ENCODE measurements at places on chromosomes 13 and 19.
A peak's percentile ranks its signal among the peaks of the same experiment; 100 is the strongest.

DNA sequence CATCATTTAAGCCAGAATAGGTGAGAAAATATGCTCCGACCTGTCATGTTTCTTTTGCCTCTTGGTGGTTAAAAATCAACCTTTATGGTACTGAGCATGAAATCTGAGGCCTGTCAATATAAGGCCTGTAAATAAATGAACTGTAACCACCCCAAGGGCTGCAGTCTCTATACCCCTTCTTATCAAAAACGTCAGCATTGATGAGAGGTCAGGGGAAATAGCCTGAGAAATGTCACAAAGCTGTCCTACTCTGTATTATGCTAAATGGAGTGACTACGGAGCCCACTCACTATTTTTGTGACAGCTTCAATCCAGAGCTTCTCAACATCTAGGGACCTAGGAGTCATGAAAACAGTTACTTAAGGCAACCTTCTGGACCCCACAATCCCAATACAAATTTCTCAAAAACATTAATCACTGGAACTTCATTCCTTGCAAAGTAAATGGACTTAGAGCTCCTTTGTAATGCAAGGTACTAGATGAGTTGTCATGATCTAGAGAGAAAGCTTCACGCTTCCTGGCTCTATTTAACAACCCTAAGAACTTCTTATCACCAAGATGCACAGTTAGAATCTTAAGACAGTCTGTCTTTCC is 2.7 kb upstream of the RAP2A start:
- DNase-seq = no peak

DNA sequence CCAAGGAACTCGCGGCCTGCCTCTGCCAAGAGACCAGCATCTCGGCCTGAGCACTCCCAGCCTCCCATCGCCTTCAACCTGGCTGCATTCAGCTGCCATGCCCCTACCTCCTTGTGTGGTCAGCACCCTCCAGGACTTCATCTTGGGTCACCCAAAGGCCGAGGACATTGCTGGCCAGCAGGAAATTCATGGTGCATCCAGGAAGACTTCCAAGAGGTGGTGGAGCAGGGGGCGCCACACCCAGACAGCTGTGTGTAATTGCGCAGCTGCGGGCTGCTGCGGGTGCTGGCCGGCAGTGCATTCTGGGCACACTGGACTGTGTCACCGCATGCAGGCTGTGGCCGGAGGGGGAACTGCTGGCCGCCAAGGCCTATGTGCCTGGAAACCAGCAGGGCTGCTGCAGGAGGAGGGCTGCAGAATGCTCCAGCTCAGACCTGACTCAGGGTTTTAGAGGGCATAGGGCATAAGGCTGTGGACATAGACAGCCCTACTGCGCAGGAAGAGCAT is 164.3 kb upstream of the TUBA3C start:
- DNase-seq = no peak

DNA sequence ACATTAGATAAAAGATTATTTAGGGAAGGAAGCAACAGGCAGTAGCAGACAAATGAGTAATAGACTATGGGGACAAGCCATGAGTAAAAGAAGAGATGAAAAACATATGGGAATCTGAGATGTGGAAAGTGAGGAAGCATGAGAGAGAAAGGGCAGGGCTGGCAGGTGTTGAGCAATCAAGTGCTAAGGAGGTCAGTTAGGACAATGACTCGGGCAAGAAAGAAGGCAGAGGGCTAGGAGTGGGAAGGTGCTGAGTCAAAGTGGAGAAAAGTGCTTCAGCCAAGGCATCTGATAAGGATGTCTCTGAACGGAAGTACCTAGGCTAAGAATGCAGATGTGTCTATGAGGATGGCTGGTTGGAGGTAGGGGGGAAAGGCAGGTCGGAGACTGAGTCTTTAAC is 291.9 kb upstream of the HTR2A start:
- peak; percentile 53 for DNase-seq

DNA sequence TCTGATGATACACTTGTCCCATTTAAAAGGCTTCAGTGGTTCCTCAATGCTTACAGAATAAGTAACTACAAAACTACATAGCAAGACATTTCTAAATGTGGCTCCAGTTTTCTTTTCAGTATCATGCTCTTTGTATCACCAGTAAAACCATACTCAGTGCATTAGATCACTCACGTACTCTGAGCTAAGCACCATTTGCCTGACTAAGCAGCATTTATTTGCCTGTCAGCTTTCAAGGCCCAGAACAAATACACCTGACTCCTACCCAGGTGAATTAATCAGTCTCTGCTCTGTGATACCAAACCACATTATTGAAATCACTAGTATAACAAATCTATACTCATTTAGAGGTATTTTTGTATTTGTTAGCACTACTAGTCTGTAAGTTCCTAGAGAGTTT is 47.4 kb upstream of the PCDH20 start:
- no peak for DNase-seq

DNA sequence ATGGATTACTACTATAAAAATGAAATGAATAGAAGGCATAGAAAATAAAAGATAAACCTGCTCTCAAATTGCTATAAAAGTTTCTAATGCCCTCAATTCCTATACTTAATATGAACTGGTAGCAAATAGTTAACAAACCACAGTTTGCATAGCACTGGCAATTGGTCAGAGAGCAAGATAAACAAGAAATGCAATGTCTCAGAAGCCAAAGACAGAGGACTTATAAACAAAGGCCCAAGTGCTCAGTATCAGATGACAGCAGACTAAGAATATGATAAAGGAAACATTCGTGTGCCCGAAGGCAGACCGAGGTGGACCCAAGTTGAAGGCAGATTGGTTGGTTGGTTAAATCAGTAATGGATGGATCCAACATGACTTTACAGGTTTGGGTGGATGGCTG is 50.6 kb downstream of the IPO5 start:
- DNase-seq = peak; percentile 37

- DNase-seq = peak; percentile 47
Measured at GRCh38 chr19:47697863-47698609, 15.2 kb upstream of the EHD2 start.

DNA sequence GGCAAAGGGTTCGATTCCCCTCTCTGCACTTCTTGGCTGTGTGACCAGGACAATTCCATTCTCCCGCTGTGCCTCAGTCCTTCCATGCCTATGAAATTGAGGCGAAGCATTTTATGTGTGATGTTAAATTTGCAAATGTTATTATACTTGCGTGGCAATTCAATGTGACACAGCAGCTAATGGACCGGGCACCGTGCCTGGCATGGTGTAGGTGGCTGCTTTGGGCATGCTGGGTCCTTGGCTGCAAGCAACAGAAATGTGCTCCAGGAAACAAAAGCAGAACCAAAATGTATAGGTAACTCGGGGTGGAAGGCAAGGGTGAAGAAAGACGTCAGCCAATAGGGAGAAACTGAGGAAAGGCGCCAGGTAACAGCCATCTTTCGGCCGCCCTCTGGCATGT is 37.1 kb downstream of the TINCR start:
- no peak for DNase-seq

- no peak for DNase-seq
Measured at GRCh38 chr13:93686399-93686798, 459.8 kb downstream of the GPC6 start.

DNA sequence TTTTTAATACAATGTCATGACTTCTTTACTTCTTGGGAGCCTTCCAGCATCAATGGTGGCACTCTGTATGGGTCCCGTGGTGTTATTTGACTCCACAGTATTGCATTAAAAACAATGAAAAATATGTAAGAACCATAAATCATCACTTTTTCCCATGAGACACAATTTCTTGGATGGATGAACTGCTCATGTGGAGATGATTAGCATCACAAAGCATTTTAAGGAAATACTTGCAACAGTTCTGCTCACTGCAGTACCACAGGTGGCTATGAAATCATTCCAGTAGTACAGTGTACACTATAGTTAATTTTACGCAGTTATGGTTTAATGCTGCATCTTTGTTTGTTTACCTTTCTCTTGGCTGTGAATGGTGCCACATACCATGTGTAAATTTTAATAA is 37.2 kb upstream of the C1QTNF9B start:
- DNase-seq = peak; percentile 51

- no peak for DNase-seq
Measured at GRCh38 chr19:43414554-43414953, at the start of gene TEX101. TSS of gene TEX101 (plus strand) at chr19:43414890. CDS start at chr19:43415920, 1,030 bp downstream.

GRCh38 chr19:19487950-19488874 is 27.1 kb downstream of the TSSK6 start:
- no peak for DNase-seq

GRCh38 chr13:77150651-77151050 is 123.7 kb upstream of the FBXL3 start:
- no peak for DNase-seq

DNA sequence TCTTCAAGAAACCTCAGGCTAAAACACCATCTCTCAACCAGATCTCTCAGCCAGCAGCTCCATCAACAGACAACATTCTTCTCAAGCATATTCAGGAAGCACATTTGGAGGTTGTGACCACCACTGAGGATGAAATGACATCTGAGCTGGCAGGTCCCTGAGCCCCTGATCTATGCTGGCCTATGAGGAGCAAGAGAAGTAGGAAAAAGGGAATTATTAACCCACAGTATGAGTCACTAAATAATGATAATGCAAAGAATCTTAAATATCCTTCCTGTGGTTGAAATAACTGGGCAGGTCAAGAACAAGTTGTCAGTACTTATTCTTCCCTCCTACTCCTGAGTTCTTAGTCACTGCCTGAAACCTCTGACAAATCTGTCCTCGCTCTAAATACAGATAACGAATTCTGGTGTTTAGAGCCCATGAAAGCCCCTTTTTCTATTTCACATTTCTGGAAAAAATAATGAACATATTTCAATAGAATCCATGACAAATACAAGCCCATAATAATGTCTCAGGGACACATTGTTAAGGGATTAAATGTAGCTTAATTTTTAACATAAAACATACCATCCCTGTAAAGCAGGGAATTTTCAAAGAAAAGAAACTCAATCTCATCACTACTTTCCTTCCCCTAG is 225.8 kb upstream of the IRS2 start:
- DNase-seq = peak; percentile 98

DNA sequence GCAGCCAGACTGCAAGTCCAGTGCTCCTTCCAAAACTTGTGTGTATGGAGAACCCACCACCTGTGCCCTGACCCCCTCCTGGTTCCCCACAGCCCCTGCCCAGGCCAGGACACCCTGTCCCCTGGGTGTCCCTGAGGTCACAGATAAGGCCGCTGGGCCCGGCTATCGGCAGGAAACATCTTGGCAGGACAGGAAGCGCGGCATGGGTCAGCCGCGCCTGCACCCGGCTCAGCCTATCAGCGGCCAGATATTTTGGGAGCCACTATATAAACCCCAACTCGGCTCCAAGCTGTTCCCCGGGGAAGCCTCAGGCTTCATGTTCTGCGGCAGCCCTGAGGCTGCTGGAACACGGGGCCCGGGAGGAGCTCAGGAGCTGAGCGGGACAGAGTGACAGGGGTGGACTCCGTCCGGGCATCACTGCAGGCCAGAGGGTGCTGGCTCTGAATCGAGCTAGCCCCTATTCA is 60.8 kb downstream of the AP1M1 start:
- no peak for DNase-seq

GRCh38 chr13:43377149-43377548 is 353.8 kb downstream of the DNAJC15 start:
- DNase-seq = no peak

DNA sequence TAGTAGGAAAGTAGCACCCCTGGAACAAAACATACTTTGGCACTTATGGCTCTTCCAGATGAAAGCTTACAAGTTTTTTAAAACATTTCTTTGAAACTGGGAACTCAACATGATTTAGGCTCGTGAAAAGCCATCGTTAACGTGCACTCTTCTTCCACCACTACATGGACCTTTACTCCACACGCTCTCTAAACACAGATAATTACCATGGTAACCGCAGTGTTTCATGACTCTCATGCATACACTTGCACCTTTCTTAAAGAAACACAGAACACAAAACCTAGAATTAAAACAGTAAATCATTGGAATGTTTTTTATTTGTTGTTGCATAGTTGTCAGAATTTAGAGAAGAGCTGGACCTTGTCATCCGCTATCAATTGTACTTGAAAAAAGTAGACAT is 154.3 kb downstream of the FGF9 start:
- DNase-seq = no peak

DNA sequence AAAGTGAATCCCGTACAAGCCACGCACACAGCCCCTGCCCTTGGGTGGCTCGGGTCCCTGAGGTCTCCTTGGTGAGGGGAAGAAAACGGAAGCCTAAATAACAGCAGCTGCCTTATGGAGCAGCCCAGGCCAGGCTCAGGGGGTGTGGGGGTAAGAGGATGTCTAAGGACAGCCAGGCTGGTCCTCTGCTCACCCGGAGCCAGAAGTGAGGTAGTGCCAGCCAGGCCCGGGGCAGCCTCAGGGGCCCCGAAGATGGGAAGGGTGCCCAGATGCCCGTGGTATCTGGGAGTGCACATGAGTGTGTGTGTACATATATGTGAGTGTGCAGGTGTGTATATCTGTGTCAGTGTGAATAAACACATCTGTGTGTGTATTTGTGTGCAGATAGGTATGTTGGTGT is 38.4 kb upstream of the PEPD start:
- DNase-seq = no peak

GRCh38 chr19:12841094-12841493 is 2.8 kb downstream of the MAST1 start:
- no peak for DNase-seq

DNA sequence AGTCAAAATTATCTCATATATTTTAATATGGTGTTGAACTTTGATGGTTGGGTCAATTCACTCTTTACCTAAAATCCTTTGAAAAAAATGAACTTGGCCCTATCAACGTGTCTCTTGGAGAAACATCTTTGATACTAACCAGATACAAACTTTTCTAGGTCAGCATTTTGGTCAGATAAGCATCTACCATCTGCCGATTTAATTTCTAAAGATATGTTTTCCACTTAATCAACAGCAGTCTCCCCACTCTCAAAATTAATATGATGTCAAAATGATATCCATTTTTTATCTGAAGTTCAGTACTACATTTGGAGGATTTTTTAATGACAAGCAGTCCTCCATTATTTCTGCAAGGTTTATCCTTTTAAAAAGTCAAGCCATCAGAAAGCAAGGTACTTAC is 288.8 kb downstream of the DIAPH3 start:
- DNase-seq = no peak

- DNase-seq = no peak
Measured at GRCh38 chr13:99270518-99270917, 12.3 kb upstream of the GPR18 start.

GRCh38 chr19:3243819-3244700 is 19.6 kb downstream of the CELF5 start:
- DNase-seq = peak; percentile 10

DNA sequence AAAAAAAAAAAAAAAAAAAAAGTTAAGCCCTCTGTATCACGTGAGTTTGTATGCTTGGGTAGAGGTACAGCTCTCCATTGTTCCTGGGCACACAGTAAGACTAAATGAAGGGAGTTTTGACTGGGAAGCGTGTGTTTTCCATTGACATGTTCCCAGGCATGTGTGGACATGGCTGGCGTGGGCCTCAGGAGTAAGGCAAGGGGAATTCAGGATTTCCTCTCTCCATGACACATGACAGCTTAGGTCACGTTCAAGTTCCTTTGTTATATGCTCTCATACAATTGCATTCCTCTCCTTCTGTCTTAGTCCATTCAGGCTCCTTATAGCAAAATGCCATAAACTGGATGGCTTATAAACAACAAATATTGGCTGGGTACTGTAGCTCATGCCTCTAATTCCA is 17.1 kb upstream of the MAP3K10 start:
- no peak for DNase-seq
